ENCODE measurements at places on chromosomes 4 and X. TPM values are rescaled to one million over a fixed set of nuclear protein-coding genes. Genes with fewer than 3 reads are reported as not detected.
A peak's percentile ranks its signal among the peaks of the same experiment; 100 is the strongest.

Gene FAT4
- not detected for total RNA-seq

Gene RRH
- total RNA-seq: not detected

DNA sequence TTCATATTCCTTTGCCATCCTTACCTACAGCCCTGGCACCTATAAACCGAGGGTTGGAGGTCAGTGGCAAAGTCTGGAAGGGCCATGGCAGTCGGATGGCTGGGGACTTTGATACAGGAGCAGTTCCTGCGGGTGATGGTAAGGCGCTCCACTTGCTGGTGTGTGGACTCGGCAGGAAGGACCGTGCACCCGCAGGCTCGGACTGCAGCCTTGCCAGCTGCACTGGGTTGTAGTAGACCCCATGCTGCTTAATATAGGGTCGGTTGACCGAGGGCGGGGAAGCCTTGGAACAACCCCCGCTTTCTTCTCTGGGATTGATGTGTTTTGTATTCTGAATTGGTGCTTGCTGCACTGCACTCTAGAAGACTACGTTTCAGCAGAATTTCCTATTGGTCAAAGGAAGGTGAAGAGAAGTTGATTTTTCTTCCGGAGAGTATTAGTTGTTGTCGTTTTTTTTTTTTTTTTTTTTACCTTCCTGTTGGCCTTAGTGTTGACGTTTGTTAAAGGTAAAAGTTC is 638 bp downstream of the BLTP1 start:
- DNase-seq: peak; percentile 34

- DNase-seq: no peak
Measured at GRCh38 chr4:85807247-85807950, 332.4 kb downstream of the ARHGAP24 start.

- no peak for DNase-seq
Measured at GRCh38 chr4:86118711-86119110, 241.1 kb downstream of the MAPK10 start.

- no peak for DNase-seq
Measured at GRCh38 chr4:8229331-8229975, 30.4 kb downstream of the SH3TC1 start.

DNA sequence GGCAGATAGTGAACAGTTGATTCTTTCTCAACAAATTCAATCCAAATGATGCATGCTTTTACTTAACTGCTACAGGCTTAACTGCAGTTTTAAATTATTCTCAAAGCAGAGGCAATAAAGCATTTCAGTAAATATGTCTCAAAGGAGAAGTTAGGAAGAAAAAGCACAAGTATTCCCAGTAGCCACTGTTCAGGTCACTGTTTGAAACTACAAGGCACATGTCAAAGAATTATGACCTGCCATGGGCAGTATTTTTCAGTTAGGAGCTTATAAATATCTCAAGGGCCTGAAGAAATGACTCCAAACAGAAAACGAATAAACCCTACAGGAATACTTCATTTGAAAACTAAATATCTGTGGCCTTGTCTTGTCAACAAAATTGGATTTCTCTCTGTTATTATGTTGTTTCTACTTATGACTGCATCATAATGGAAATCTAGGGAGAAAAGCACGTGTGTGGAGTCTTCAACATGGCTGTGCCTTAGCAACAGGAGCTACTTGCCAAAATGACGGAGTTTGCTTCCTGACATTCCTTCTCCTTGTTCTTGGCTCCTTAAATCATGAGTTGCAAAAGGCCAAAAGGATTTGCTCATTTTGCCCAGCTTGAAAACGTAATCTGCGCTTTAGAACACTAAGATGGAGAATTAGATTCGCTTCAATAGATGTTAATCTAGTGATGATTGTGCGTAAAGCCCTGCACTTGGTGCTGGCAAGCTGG is 67.6 kb upstream of the GPR101 start:
- no peak for DNase-seq

DNA sequence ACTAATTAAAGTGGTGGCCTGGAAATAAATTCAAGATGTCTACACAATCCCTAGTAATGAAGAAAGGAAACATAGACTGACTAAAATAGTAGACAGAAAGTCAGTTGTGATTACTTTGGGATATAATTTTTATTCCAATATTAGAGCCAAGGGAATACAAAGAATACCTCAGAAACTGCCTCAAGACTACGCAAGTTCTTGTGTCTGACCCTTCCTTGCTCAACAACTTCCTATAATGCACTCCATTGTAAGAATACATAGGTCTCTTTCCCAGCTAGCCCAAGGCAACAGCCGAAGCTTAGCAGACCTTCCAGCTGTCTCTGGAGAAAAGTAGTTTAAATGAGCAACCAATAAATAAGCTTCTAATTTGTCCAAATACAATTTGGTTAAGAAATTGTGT is 315.9 kb downstream of the IQCM start:
- no peak for DNase-seq

DNA sequence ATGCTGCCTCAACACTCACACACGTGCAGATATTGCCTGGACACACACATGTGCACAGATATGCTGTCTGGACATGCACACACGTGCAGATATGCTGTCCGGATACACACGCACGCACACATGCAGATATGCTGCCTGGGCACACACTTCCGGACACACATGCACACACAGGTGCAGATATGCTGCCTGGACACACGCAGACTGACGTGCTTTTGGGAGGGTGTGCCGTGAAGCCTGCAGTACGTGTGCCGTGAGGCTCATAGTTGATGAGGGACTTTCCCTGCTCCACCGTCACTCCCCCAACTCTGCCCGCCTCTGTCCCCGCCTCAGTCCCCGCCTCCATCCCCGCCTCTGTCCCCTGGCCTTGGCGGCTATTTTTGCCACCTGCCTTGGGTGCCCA is 14.7 kb downstream of the FGFRL1 start:
- DNase-seq: peak; percentile 48

Data from activated naive CD4-positive, alpha-beta T cell treated with anti-CD3 and anti-CD28 coated beads for 36 hours (primary cell).